ENCODE measurements at places on chromosomes 12 and 14.

GRCh38 chr14:100591453-100592371 is 4.5 kb upstream of the BEGAIN start:
- no peak for DNase-seq

GRCh38 chr12:106018286-106018685 is 120.5 kb downstream of the NUAK1 start:
- no peak for DNase-seq

GRCh38 chr14:63276492-63277342 is 42.0 kb downstream of the GPHB5 start:
- no peak for DNase-seq

- DNase-seq, result no peak
Measured at GRCh38 chr14:36981832-36982529, 190.4 kb downstream of the SLC25A21 start.

DNA sequence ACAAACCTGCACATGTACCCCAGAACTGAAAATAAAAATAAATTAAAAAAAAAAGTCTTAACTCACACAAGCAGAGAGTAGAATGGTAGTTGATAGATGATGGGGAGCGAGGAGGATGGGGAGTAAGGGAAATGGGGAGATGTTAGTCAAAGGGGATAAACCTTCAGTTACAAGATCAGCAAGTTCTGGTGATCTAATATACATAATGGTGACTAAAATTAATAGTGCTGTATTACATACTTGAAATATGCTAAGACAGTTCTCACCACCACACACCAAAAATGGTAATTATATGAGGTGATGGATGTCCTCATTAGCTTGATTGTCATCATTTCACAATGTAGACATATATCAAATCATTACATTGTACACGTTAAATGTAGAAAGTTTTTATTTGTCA is 3.2 kb upstream of the C12orf42 start:
- no peak for DNase-seq

GRCh38 chr12:125186471-125187147 is 121.4 kb downstream of the AACS start:
- DNase-seq, result no peak
